ENCODE measurements at places on chromosomes 2 and 18. TPM values are rescaled to one million over a fixed set of nuclear protein-coding genes. Genes with fewer than 3 reads are reported as not detected.

RGPD4 gene
- total RNA-seq = not detected

HOXD1 gene
- not detected for total RNA-seq

COLEC11 gene
- 1.4 TPM for total RNA-seq

MPV17 gene
- total RNA-seq = 101 TPM

RAPGEF4 gene
- total RNA-seq = 1.3 TPM

CFAP65 gene
- total RNA-seq = not detected

HOXD10 gene
- not detected for total RNA-seq

KCNG2 gene
- total RNA-seq = 2.2 TPM

SP9 gene
- not detected for total RNA-seq

IL1RL1 gene
- 11.6 TPM for total RNA-seq

RNF144A gene
- total RNA-seq = 20.3 TPM

METAP1D gene
- total RNA-seq = 2.3 TPM

ZNF236 gene
- 7.6 TPM for total RNA-seq

SOCS6 gene
- 10.0 TPM for total RNA-seq

LRATD1 gene
- not detected for total RNA-seq

ZRANB3 gene
- 7.5 TPM for total RNA-seq

TEKT4 gene
- not detected for total RNA-seq

TBR1 gene
- total RNA-seq = not detected

PLA2R1 gene
- 15.4 TPM for total RNA-seq

PECR gene
- total RNA-seq = 4.9 TPM

ACVR2A gene
- 23.1 TPM for total RNA-seq

LOXL3 gene
- 7.3 TPM for total RNA-seq

PRSS56 gene
- total RNA-seq = not detected

HOXD12 gene
- total RNA-seq = not detected

ZSCAN30 gene
- 12.6 TPM for total RNA-seq

CYS1 gene
- total RNA-seq = 2.1 TPM

LIPG gene
- total RNA-seq = 5.6 TPM

EFHD1 gene
- 1.1 TPM for total RNA-seq

CCDC85A gene
- 0.43 TPM for total RNA-seq
